ENCODE measurements at places on chromosomes 13 and 19.

DNA sequence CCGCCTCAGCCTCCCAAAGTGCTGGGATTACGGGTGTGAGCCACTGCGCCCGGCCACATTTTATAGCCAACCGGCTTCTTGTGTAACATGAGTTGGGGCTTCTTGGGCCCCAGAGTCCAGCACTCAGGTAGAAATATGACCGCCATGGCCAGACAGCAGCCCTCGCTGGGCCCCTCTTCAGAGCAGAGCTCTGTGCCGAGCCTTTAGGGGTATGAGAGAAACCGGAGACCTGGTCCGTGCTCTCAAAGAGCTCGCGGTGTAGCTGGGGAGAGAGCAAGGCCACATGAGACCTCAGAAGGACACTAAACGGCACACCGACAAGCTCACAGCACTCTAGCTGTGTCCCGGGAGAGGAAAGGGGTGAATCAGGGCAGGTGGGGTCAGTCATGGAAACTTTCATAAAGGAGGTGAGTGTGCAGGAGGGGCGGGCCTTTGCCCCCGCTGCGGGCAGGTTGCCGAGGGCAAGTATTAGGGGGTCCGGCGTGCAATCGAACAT lies 15.8 kb downstream of the ACTN4 start:
- DNase-seq = no peak

DNA sequence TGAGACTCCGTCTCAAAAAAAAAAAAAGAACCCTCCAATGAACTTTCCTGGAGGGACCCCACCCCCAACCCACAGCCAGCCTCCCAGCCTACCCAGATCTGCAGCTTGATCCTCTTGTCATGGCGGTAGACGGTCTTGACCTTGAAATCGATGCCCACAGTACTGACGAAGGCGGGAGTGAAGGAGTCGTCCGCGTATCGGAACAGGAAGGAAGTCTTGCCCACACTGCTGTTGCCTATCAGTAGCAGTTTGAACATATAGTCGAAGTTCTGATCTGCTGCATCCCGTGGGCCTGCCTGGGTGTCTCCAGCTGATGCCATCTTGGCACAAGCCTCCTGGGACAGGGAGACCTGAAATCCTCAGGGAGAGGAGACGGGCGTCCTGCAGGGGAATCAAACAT lies 2.4 kb downstream of the RAB3D start:
- no peak for DNase-seq

GRCh38 chr19:49590071-49590970 lies 661 bp upstream of the PRR12 start:
- peak; percentile 97 for DNase-seq

- no peak for DNase-seq
Measured at GRCh38 chr13:62388515-62388914, 972.9 kb upstream of the PCDH20 start.

DNA sequence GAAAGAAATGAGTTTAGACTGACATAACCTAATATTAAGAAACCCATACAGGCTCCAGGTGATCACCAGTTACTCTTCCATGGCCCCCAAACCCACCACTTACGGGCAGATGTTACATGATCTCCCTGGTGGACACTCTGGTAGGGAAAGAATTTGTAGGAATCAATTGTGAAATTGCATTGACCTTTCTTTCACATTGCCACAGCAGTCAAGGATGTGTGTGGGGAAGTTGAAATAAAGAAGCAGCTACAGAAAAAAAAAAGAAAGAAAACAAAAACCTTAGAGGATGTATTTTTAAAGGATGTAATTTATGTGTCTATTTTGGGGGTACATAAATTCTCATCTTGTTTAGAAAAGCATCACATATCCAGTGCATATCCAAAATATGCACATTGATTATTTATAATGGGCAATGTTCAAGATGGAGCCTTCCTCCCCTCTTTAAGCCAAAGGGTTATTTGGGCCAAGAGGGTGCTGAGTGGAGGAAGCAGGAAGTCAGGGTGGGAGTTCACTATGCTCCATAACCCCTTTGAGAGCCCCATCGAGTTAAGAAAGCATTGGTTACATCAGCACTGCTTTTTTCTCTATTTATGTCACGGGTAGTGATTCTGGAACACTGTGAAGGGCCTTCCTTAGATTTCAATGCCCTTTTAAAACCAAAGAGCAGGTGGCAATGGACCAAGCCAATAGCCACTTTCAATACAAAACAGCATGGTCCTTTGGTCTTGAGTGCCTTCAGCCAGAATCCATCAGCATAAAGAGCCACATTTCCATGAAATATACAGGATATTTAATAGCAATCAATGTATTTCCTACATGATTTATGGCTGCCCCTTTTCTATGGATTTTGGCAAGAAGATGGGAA lies 169.6 kb downstream of the LACC1 start:
- no peak for DNase-seq

- DNase-seq = peak; percentile 67
Measured at GRCh38 chr19:17281391-17282304, at the start of gene ANKLE1. Gene ANKLE1 (plus strand): TSS chr19:17281901. CDS start chr19:17281921, 20 bp downstream.

DNA sequence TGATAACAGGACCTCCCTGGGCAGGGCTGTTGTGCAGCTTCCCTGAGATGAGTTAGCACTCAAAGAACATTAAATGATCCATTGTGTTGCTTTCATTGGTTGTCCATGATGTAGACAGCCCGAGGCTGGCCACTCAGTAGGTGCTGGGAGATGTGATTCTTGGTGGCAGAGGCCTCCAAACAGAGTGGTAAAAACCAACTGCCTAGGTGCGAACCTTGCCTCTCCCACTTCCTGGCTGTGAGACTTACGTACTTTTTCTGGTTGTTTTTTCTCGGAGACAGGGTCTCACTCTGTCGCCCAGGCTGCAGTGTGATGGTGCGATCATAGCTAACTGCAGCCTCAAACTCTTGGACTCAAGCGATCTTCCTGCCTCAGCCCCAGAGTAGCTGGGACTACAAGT lies 6.2 kb downstream of the SARS2 start:
- no peak for DNase-seq

GRCh38 chr13:32471187-32471922 lies 43.4 kb upstream of the N4BP2L1 start:
- no peak for DNase-seq

DNA sequence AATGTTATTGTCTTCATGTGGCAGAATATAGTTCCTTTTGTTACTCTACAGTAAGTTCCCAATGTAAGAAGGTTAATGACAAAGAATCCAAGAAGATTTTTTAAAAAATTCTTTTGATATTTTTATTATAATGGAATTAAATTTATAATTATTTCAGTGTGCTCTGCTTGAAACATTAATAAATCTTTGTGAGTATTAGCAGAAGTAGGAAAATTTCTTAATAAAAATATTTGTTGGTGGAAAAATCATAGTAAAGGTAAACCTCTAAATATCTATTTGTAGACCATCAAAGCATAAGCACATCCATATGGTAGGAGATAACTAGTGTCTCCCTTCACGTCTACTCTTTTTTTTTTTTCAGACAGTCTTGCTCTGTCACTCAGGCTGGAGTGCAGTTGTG lies 4.3 kb downstream of the CSNK1A1L start:
- DNase-seq = no peak

GRCh38 chr19:39355253-39355652 lies 13.0 kb downstream of the SAMD4B start:
- no peak for DNase-seq

DNA sequence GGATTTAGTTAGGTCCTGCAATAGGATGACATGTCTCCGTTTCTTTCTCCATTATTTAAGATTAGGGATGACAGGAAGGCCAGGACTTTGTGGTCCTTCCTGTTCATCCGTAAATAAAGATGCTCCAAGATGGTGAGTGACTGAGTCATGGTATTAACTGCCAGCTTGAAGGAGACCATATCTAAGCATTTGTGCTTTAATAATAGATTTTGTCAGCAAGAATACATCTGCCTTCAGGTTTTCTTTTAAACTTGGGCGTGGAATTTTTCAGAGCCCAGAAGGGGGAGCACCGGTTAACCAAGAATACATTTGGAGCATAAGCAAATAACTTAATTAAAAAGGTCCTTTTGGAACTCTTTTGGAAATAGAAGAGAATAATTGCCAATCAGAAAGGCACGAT lies 68.2 kb downstream of the ARHGAP35 start:
- DNase-seq = no peak

DNA sequence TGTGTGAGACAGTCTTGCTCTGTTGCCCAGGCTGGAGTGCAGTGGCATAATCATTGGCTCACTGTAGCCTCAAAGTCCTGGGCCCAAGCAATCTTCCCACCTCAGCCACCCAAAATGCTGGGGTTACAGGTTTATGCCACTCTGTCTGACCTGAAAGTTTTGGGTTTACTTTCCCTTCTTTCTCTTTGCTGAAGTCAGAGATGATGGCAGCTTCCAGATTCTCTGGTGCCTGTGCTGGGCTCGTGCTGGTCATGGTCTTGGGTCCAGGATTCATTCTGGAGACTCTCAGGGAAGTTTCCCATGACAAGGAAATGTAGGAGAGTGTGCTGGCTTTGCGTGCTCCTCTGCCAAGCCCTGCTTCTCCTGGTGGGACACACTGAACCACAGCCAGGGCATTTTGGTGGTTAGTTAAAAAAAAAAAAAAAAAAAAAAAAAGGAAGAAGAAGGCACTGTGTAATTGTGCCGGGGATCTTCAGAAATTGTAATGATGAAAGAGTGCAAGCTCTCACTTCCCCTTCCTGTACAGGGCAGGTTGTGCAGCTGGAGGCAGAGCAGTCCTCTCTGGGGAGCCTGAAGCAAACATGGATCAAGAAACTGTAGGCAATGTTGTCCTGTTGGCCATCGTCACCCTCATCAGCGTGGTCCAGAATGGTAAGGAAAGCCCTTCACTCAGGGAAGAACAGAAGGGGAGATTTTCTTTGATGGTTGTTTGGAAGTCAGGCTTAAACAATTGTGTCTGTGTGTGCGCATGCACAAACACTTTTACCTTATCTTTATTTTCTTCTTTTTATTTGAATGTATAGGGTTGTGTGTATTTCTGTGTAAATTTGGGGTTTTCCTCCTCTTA lies at the start of gene ALOX5AP:
ALOX5AP (plus strand) TSS at position 519 of the 847 bp plus-strand sequence; CDS start at position 582, 63 bp downstream.
- peak; percentile 45 for DNase-seq

- no peak for DNase-seq
Measured at GRCh38 chr19:45296355-45296754, 26.3 kb downstream of the CKM start.

Measured in activated naive CD8-positive, alpha-beta T cell treated with anti-CD3 and anti-CD28 coated beads, Interleukin-2, amount 10 ng/mL, durations not matched to agents 7 days and 5 days (primary cell).